Fibroblast of skin of abdomen (primary cell): ENCODE measurements at places on chromosomes 12 and 14.

DNA sequence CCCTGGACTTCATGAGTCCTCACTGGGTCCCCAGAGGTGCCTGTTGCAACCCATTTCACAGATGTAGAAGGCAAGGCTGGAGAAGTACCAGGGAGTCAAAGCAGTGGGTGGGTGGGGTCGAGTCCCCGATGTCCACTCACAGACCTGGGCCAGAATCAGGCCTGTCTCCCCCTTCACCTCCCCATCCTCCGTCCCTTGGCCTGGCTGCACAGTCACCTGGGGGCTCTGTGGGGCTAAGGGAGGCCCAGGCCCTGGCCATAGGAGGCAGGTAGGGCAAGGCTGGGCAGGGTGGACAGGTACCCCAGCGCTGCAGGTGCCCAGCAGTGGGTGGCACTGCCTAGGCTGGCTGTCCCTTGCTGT lies 29.5 kb downstream of the RTL1 start:
- DNase-seq, result no peak

DNA sequence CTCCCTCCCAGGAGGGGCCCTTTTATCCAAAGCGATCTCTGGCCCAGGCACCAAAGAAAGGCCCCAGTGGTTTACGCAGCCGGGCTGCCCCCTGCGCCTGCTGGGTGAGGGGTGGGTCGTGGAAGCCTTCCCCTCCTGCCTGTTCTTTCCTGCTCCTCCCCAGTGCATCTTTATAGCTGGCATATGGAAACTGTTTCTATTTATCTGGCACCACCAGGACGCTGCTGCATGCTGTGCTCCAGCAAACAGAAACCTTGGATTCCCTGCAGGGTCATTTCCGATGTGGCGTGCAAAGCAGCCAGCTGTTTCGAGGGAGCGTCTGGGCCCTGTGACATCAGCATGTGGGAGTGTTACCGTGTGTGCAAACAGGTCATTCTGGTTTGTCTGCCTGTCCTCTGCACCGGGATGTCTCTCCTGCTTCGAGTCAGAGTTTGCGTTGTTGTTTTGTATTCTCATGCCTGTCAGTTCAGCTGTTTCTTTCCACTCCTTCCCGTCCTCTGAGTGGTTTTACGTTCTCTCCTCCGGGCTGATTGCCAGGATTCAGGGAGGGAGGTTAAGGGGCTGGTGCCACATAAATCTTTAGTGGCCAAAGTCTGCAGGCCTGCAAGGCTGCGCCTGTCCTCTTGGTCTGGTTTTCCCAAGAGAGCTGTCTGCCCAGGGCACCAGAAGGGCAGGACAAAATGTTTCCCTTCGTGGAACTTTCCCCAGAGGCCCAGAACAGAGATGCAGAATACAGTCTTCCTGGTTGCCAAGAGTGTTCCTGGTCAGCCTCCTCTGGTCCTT lies 24.6 kb downstream of the TPCN1 start:
- DNase-seq, result peak; percentile 69

DNA sequence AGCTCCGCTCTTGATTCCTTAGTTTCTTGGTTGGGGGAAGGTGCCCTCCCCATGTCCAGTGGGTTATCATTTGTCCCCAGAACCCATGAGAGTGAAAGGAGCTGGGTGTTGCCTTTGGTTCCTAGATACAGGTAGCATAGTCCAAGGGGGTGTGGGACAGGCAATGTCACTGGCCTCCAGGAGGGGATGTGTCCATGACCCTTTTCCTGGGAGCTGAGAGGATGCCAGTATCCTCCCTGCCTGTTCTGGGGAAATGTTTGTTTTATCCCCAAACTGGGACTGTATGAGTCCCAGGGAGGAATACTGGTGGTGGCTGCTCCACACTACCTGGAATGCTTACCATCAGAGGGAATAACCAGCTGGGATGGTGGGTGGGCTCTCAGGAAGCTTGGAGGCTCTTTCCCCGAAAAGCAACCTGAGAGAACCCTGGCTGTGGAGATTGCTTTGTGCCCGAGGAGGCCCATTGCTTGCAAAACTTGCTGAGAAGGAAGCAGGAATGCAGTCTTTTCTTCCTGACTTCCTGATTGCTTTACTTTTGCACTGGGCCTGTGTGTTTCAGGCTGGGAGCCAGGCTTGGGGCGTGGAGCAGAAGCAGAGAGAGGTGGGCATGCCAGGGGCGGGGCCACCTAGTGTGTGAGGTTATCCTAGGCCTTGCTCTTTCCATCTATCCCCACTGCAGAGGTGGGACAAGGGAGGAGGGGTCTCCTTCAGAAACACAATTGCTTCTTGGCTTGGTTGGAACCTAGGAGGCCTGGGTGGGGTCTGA lies 715 bp upstream of the SLC10A1 start:
- DNase-seq, result no peak

DNA sequence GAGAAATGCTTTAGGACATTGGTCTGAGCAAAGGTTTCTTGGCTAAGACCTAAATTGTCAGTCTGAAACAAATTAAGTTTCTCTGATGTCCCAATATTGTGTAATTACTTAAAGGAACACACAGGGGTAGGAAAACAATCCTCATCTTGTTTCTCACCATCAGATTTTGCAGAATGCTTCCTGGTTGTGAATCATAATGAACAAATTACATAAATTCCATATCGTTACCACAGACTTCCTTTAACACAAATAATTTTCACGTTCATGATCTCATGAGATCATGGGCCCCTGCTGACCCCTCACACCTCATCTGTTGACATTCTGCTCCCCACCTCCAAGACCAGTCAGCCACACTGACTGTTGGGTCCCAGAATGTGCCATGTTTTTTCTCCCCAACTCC lies 194.1 kb downstream of the MON2 start:
- DNase-seq, result peak; percentile 86

DNA sequence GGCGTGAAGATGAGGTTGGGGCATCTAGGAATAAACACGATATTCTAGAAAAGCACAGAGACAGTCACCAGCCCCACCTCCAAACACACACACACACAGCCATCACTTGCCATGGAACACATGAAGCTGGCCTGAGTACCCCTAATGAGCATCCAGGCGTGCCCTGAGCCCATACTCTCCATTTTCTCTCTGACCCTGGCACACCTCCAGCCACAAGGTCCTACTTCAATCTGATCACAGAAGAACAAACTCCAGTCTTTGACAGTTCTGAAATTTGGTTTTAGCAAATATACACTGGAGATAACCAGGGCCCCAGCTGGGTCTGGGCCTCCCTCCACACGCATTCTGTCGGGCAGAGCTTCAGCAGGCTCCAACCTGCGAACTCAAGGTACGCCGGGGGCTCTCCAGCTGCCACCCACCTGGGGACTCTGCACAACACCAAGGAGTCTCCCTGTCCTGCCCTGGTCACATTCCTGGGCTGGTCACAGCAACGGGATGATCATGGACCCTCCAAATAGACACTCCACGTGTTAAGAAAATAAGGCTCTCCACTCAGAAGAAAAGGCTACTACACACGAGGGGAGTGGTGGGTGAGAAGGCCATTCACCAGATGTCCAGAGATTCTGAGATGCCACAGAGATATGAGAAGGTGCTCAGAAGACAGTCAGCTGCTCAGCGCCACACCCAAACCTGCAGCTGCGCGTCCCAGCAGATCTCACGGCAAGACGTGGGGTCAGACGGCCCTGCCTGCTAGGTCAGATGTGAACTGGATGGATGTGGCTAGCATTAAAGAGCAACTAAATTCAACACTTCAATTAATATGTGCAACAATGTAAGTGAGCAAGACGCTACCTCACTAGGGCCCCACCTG lies 57.0 kb upstream of the PNMA1 start:
- DNase-seq, result no peak

- DNase-seq, result peak; percentile 85
These were observed 232.4 kb downstream of the AKAP6 start for GRCh38 chr14:32561520-32561919.

DNA sequence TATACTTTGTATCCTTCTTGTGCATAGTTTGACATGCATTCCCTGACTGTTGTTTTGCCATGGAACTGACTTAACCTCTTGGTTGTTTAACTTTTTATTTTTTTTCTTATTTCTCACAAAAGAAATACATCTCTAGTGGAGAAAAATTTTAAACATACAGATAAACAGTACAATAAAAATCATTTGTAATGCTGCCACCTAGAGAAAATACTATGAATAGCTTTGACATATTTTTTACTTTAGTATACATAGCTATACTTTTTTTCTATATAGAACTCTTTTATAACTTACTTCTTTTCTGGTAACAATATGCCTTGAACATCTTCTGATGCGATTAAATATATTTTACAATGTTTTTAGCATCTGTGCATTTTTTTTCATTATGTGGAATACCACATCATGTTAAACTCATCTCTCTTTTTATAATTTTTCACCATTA lies 184.5 kb downstream of the AKAP6 start:
- DNase-seq, result peak; percentile 45

DNA sequence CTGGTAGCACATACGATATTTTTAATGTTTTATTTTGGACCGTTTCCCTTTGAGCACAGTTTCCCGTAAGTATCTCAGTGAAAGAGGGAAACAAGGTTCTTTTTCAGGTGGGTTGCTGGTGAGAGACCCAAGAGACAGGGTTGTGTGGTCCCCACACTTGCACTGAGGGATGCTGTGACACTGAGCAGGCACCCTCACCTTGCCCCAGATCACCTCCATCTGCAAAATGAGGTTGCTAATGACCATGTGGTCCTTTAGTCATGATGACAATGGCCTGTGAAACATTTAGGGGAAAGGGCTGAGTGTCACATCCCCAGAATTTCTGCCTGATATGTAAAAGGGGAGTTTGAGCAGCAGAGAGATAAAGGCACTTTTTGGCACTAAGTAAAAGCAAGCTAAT lies 4.3 kb downstream of the CCND2 start:
- no peak for DNase-seq

DNA sequence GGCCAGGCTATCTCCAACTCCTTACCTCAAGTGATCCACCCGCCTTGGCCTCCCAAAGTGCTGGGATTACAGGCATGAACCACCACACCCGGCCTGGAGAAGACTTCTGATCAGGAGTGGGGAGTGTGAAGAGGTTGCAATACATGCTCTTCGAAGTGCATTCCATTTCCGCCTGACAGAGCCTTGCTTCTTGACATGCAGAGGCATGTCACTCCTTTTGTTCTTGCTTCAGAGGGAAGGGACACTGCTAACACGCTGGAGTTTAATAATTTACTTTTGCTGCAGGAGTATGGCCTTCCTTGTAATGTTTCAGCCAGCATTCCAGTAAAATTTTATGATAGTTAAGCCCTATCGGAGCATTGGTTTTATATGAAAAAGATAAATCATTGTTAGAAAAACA lies 74.9 kb downstream of the SLC25A47 start:
- no peak for DNase-seq

DNA sequence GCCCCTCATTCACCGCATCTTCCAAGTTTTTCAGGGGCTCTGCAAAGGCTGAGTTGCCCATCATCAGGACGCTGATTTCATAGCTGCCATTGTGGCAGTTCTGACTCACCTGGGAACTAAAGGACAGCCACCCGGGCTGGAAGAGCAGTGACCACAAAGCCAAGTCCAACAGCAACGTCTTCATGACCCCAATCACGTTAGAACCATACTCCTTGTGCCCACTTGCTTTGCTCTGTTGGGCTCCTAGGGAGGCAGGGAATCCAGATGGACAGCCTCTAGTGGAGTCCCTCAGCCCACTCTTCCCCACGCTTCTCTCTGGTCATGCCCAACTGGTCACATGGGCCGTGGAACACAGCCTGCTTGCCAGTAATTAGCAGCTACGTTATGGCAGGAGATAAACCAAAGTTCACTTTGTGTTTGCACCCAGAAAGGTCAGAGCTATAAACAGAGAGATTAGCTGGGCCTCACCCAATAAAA lies at the start of gene GUCY2C:
GUCY2C (minus strand) TSS at position 335 of the 477 bp plus-strand sequence; CDS start at position 184, 151 bp downstream.
- no peak for DNase-seq

DNA sequence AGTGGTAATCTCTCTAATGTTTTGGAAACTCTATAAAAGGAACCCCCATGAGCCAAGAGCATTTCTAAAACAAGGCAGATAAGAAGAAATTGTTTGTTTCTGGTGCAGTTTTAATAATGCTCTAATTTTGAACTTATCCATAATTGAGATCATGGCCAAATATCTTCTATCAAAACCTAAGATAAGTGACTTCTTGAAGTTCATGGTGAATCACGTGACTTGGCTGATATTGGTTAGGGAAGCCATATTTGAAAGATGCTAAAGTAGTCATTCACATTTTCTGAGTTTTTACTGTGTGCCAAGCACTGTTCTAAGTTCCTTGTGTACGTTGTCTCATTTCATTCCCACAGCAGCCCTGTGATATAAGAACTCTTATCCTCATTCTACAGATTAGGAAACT lies 157.9 kb downstream of the KICS2 start:
- no peak for DNase-seq

DNA sequence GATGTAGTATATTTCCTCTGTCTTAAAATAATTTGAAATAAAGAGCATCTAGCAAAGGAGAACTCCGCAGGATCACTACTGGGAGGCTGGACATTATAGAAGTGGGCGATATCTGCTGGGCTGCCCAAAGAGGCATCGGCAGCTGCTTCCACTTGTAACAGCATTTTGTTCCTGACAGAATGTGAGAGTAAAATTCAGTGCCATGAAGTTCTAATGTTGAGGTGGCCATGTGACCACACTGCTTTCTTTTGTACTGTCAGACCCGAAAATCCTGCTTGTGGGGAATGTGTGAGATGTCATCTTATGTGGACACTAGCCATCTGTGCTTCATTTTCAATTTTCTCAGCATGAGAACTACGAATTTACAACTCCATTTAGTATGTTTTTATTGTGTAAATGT lies 151.9 kb downstream of the ACSS3 start:
- no peak for DNase-seq
